ENCODE measurements at places on chromosomes 1 and 21. TPM values are rescaled to one million over a fixed set of nuclear protein-coding genes. Genes with fewer than 3 reads are reported as not detected.

DCDC2B gene
- not detected for total RNA-seq

RCSD1 gene
- total RNA-seq, result 124 TPM

RXFP4 gene
- not detected for total RNA-seq

FNDC10 gene
- total RNA-seq, result 8.8 TPM

DNAJB4 gene
- 51.5 TPM for total RNA-seq

SPATA17 gene
- not detected for total RNA-seq

ADGRL4 gene
- total RNA-seq, result 67.2 TPM

CNTN2 gene
- total RNA-seq, result 2.6 TPM

RAP1A gene
- total RNA-seq, result 113 TPM

C1QB gene
- 1,098 TPM for total RNA-seq

MTF1 gene
- total RNA-seq, result 9.3 TPM

C8A gene
- not detected for total RNA-seq

ZNF692 gene
- total RNA-seq, result 39.2 TPM

DNAJC11 gene
- total RNA-seq, result 64.0 TPM

YIPF1 gene
- total RNA-seq, result 39.7 TPM

NHLH1 gene
- total RNA-seq, result 0.23 TPM

PALMD gene
- 10.6 TPM for total RNA-seq

LMX1A gene
- total RNA-seq, result not detected

C1orf167 gene
- 0.85 TPM for total RNA-seq

LCE2C gene
- not detected for total RNA-seq

IL19 gene
- total RNA-seq, result not detected

EVA1B gene
- 77.4 TPM for total RNA-seq

NECTIN4 gene
- total RNA-seq, result not detected

ADGRL2 gene
- 84.3 TPM for total RNA-seq

DHDDS gene
- 30.1 TPM for total RNA-seq

SPRR3 gene
- total RNA-seq, result not detected

DHRS3 gene
- total RNA-seq, result 35.1 TPM
